ENCODE measurements at places on chromosomes 1 and 21.
A peak's percentile ranks its signal among the peaks of the same experiment; 100 is the strongest.

DNA sequence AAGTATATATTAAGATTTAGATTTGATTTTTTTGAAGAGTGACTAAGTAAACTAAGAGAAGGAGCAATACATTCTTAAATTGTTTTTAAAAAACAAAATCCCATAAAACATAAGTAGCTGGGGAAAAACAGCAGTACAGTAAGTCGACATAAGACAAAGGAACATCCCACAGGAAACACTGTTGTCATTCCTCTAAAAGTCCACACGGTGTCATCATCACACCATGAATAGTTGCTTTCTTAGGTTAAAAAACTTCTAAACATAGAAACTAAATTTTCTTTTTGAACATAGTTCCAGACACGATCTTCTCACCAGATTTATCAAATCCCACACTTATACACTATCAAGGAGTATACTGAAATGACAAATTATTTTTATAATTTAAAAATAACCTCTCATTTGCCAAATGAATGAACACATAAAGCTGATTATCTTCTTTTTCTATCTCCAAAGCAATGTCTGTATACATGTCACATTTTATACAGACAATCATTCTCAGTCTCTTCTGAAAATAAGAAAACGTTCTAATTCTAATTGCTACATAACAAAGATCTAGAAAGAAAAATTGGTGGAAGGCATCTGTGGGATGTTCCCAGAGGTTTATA is 15.8 kb downstream of the ODF2L start:
- peaks cover 3% of the 10 kb centered on the region for H3K4me1 ChIP-seq
- no peak overlapping the region for H3K27ac ChIP-seq
- DNase-seq = no peak
- peaks cover 29% of the 10 kb centered on the region for H3K36me3 ChIP-seq

DNA sequence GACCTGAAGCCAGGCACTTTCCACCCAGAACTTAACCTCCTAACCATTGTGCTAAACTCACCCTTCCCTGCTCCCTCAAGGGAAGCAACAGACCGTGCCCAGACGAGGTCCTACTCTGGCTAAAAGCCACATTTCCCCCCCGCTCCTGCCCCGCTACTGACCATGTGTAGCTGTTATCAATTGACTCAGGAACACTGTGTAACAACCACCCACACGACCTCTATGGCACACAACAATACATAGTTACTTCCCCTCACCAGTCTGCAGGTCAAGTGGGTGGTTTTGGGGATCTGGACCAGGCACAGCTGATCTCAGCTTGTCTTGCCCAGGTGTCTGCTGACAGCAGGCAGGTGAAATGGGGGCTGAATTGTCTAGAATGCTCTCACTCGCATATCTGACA is 40.1 kb downstream of the CAMK2N1 start:
- H3K4me1 ChIP-seq = no peaks in the 10 kb centered on the region
- H3K27ac ChIP-seq = no peak overlapping the region
- no peaks in the 10 kb centered on the region for H3K36me3 ChIP-seq
- no peak for DNase-seq
- H3K4me3 ChIP-seq = no peak overlapping the region

DNA sequence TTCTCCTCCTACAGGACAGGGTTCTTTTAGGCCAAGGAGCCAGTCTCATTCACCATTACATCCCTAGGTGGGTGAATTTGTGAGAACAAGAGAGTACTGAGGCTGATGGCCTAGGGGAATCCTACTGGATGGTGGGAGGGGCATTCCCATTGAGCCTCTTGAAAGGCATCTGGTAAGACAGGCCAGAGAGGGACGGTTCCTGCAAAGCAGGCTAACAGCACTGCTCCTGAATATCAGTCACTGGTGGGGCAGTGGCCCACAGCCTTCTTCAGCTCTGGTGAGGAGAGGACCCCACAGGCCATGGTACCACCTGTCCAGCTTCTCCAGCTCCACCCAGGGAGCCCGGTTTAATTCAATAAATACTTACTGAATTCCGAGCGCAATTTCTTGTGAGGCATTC is 125.9 kb upstream of the EDN2 start:
- DNase-seq = no peak
- no peaks in the 10 kb centered on the region for H3K36me3 ChIP-seq
- H3K4me1 ChIP-seq = peaks cover 18% of the 10 kb centered on the region
- no peak overlapping the region for H3K27ac ChIP-seq

GRCh38 chr1:66374561-66375111 is 159.3 kb upstream of the SGIP1 start:
- H3K4me1 ChIP-seq = peaks cover 15% of the 10 kb centered on the region
- no peak for DNase-seq
- no peaks in the 10 kb centered on the region for H3K27me3 ChIP-seq
- H3K4me3 ChIP-seq = no peak overlapping the region
- H3K36me3 ChIP-seq = peaks cover 32% of the 10 kb centered on the region
- H3K27ac ChIP-seq = peak overlapping the region; percentile 12

DNA sequence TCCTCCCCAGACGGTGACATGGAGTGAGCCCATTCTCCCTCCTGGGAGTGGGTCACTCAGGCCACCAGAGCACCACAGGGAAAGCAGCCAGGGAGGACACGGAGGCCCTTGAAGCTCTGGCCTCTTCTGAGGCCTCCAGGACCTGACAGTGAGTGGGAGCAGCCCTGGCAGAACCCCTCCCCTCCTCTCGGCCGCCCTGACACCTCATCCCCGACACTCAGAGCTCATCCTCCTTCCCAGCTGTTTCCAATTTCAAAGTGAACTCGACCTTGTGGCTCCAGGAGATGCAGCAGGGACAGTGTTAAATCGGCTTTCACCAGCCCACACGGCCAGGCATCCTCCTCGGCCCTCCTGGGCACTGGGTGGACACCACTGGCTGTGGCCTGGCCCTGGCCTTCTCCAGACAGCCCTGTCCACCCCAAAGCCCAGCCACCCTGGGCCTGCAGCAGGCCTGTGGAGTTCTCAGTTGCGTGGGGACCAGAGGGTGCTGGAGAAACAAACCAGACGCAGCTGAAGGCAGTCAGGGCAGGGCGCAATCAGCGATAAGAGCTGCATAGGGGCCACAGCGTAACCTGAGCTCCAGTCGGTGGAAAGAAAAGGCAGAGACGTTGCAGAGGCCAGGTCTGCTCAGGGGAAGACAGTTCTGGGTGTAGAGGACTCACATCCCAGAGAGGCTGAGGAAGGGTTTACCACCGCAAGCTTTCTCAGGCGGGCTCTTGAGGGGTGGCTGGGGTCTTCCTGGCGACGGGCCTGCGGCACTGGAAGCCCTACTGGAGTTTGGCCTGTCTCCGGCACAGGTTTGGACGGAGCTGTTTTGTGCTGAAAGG is 27.1 kb downstream of the FTCD start:
- H3K4me3 ChIP-seq = no peak overlapping the region
- no peak for DNase-seq
- H3K27ac ChIP-seq = peak overlapping the region; percentile 88
- H3K27me3 ChIP-seq = no peaks in the 10 kb centered on the region
- peaks cover 3% of the 10 kb centered on the region for H3K36me3 ChIP-seq

GRCh38 chr1:1000357-1001056 is 610 bp upstream of the HES4 start:
- DNase-seq = peak; percentile 91
- H3K27me3 ChIP-seq = peaks cover 8% of the 10 kb centered on the region
- H3K27ac ChIP-seq = peak overlapping the region; percentile 99
- peak overlapping the region; percentile 81 for H3K4me3 ChIP-seq
